ENCODE measurements at places on chromosomes 7 and 10.

GRCh38 chr7:1950452-1951158, 280.5 kb downstream of the ELFN1 start:
- H3K36me3 ChIP-seq = no peaks in the 10 kb centered on the region
- DNase-seq = no peak
- H3K4me3 ChIP-seq = no peak overlapping the region
- H3K4me1 ChIP-seq = peaks cover 6% of the 10 kb centered on the region
- H3K27me3 ChIP-seq = no peaks in the 10 kb centered on the region

- H3K27me3 ChIP-seq = no peaks in the 10 kb centered on the region
- H3K27ac ChIP-seq = peak overlapping the region; percentile 12
- H3K4me1 ChIP-seq = peaks cover 27% of the 10 kb centered on the region
- H3K36me3 ChIP-seq = no peaks in the 10 kb centered on the region
Observed at GRCh38 chr10:78993261-78993945, 75.4 kb upstream of the ZMIZ1 start.

GRCh38 chr10:126198681-126199080, 189.6 kb downstream of the ADAM12 start:
- no peak overlapping the region for H3K27ac ChIP-seq
- no peak overlapping the region for H3K4me3 ChIP-seq
- no peaks in the 10 kb centered on the region for H3K27me3 ChIP-seq
- H3K4me1 ChIP-seq = no peaks in the 10 kb centered on the region

GRCh38 chr7:116363637-116364432, 135.7 kb upstream of the CAV2 start:
- no peak overlapping the region for H3K27ac ChIP-seq
- DNase-seq = no peak
- H3K36me3 ChIP-seq = no peaks in the 10 kb centered on the region
- no peak overlapping the region for H3K4me3 ChIP-seq
- no peaks in the 10 kb centered on the region for H3K4me1 ChIP-seq
- peaks cover 5% of the 10 kb centered on the region for H3K27me3 ChIP-seq

DNA sequence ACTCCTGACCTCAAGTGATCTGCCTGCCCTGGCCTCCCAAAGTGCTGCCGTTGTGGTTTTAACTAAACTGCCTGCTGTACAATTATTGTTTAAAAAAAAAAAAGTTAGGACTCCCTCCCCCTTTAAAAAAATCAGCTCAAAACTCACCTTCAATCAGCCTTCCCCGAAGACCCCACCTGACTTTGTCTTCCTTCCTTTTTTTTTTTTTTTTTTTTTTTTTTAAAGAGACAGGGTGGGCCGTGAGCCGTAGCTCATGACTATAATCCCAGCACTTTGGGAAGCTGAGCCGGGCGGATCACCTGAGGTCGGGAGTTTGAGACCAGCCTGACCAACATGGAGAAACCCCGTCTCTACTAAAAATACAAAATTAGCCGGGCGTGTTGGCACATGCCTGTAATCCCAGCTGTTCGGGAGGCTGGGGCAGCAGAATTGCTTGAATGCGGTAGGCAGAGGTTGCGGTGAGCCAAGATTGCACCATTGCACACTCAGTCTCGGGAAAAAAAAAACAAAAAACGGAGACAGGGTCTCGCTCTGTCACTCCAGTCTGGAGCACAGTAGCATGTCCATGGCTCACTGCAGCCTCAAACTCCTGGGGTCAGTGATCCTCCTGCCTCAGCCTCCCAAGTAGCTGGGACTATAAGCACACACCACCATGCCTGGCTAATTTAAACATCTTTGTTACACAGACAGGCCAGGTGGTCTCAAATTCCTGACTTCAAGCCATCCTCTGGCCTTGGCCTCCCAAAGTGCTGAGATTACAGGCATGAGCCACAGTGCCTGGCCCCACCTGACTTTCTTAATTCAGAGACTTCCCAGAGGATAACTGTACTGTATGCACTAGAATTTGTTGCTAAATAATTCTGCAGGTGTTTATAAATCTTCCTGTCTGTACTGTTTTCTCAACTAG, 3.2 kb downstream of the FIS1 start:
- no peak for DNase-seq
- peaks cover 31% of the 10 kb centered on the region for H3K4me1 ChIP-seq
- no peak overlapping the region for H3K27ac ChIP-seq

Measured in activated CD8-positive, alpha-beta T cell treated with anti-CD3 and anti-CD28 coated beads, Interleukin-2, amount 10 ng/mL, durations not matched to agents 7 days and 5 days (primary cell).